ENCODE measurements at places on chromosomes 5 and 9.

GRCh38 chr5:99747342-99747741, 787.8 kb upstream of the FAM174A start:
- no peak for DNase-seq

DNA sequence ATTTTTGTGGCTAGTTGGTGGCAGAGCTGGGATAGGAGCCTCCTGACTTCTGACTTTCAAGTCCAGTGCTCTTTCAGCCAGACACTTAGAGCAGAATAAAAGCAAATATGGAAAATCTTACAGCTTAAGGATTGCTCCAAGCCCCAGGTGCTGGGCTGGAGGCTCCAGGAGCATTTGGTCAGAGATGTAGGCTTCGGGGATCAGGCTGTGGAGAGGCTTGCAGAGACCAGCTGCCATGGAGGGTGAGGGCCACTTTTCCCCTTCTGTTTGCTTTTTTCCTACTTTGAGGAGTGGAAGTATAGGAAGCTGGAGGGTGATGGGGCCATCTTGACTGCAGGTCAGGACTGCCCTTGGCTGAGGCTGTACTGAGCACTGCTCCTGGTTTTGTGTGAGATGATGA, 58.9 kb downstream of the RGS3 start:
- no peak for DNase-seq

- DNase-seq: no peak
Measured at GRCh38 chr5:57494104-57495098, 11.8 kb upstream of the ACTBL2 start.

- DNase-seq: no peak
Measured at GRCh38 chr5:89662499-89662898, 747.1 kb downstream of the CETN3 start.

- no peak for DNase-seq
Measured at GRCh38 chr5:156459812-156460385, 132.9 kb downstream of the SGCD start.

- DNase-seq: no peak
Measured at GRCh38 chr9:91800473-91801030, 149.5 kb downstream of the ROR2 start.

- DNase-seq: no peak
Measured at GRCh38 chr5:157568720-157569119, 6.9 kb downstream of the ADAM19 start.

DNA sequence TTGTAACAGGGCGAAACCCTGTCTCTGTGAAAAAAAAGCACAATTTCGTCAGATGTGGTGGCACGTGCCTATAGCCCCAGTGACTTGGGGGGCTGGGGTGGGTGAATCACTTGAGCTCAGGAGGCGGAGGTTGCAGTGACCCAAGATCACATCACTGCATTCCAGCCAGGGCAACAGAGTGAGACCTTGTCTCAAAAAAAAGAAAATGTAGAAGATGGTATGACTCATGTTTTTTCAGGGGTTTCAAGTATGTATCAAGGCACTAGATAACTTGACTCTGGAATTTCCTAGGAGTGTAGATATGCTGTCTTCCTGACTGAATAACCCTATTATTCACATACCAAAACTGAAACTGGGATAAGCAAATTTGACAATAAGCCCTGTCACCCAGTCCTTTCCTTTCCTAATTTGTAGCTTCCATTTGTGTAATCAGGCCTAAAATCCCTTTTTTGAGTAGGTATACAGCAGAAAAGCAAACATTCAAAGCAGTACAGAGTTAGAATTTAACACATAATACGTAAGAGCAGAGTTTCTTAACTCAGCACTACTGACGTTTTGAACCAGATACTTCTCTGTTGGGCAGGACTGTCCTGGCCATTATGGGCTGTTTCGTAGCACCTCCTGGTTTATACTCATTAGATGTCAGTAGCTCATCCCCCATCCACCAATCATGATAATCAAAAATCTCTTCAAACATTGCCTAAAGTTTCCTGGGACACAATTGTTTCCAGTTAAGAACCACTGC, 17.3 kb upstream of the ANKRD18B start:
- no peak for DNase-seq

DNA sequence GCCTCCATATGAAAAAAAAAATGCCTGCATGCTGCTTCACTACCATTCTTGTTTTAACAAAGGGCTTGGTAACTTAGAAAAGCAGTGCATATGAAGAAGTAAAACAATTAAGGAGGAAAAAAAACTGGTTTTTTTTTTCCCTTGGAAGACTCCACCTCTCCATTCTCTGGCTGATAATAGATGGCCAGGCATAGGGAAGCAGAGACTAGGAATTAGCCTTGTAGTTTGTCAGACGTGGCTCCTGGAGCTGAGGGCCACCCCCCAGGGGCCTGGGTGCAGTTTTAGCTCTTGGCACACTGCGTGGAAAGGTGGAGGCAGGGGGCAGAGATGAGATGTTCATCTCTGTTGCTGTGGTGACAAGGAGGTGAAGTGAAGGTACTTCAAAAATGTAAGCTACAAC, 42.7 kb downstream of the WDR36 start:
- no peak for DNase-seq

- DNase-seq: no peak
Measured at GRCh38 chr9:126131066-126132010, 195.3 kb upstream of the MVB12B start.

DNA sequence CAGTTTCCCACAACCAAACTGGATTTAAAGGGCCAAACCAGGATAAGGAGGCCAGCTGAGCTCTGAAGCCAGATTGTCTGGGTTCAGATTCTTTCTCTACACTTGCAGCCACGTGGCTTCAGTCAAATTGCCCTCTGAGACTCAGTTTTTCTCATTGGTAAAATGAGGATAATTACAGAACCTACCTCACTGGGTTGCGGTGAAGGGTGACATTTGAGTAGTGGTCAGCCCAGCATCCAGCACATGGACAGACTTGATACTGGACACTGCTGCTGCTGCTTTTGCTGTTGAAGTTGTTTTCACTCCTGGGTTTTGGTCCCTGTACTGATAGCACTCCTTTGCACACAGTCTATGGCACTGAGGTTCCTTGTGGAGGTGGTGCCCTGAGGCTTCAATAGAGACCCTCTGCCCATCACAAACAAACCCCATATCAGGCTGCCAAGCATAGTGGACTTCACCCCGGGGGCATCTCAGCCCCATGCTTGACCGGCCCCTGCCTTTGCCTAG, 25.7 kb upstream of the CDKN2AIPNL start:
- DNase-seq: no peak

GRCh38 chr5:135269199-135269598, 129.8 kb downstream of the MACROH2A1 start:
- DNase-seq: no peak

DNA sequence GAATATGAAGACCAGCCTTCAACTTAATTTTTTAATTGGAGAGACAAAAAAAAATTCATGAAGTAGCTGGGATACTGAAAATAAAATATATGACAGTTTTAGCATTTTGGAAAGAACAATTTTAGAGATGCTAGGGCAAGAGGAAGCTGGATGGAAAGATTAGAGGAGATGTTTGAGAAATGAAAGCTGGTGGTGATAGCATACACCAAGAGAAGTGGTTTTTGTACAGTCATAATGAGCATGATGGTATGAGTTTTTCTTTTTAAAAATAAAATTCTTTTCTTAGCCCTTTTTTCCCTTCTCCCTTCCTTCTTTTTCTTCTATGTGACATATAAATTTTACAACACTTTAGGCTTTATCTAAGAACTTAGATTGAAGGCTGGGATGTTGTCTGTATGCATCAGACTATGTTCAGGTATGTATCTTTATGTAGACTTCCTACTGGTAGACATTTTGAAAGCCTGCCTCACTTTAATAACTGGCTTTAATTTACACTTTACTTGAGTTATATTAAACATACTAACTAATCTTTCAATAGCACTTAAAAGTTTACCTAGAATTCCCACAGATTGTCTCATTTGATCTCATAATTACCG, 522.5 kb downstream of the TLE4 start:
- DNase-seq: no peak

- no peak for DNase-seq
Measured at GRCh38 chr5:17174965-17175364, 42.5 kb upstream of the BASP1 start.

GRCh38 chr9:97857606-97858392, 4.8 kb downstream of the FOXE1 start:
- DNase-seq: no peak

DNA sequence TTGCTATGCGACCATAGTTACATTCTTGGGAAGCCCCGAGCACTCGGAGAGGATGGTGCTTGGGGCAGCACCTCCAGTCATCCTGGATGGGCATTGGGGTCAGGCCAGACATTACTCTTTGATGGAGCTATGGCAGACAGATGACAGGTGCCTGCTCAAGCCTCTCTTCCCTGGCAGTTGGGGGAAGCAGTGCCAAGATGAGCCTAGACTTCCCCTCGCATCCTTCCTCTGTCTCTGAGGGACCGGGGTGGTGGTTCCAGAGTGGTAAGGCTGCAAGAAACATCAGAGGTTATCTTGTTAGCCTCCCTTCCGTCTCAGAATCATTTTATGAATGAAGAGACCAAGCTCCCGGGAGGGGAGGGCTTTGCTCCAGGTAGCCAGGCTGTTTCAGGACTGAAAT, 2.8 kb upstream of the HMCN2 start:
- DNase-seq: no peak

GRCh38 chr5:153496835-153497234, 6.4 kb downstream of the GRIA1 start:
- DNase-seq: no peak

DNA sequence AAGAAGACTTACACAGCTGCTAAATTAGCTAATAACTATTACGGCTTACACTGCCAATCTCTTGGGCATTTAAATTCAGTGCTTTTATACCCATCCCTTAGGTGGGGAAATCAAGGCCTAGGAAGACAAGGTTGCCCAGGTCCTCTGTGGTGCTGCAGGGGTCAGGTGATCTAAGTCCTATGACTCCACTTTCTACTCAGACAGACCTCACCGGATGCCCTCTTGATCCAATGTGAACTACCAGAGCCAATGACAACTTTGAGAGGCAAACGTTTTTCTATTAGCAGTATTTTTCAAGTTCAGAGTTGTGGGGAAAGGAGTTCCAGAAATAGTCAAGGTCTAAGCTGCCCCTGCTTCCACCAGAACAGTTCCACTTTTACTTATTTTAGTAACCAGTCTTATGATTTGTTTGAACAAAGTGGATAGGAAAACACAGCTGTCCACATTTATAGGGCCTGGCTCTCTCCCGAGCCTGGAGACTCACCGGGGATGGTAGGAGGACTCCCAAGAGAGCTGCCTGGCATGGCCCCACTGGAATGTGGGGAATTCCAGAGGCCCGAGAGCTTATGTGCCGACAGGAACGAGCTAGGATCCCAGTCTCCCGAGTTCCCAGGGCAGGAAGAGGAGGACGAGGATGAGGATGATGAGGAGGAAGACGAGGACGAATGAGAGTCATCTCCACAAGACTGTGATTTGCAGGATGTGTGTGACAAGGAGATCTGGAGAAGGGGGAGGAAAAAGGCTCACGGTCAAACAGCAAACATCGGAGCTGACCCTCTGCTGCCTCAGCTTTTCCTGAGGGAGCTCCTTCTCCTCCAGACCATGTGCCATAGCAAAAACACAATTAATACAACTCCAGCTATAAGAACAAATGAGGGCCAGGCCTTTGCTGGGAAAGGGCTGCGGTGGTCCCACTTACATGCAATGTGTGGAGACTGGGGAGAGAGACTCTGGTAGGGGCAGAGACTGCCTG, 16.7 kb downstream of the FAM193B start:
- DNase-seq: no peak

DNA sequence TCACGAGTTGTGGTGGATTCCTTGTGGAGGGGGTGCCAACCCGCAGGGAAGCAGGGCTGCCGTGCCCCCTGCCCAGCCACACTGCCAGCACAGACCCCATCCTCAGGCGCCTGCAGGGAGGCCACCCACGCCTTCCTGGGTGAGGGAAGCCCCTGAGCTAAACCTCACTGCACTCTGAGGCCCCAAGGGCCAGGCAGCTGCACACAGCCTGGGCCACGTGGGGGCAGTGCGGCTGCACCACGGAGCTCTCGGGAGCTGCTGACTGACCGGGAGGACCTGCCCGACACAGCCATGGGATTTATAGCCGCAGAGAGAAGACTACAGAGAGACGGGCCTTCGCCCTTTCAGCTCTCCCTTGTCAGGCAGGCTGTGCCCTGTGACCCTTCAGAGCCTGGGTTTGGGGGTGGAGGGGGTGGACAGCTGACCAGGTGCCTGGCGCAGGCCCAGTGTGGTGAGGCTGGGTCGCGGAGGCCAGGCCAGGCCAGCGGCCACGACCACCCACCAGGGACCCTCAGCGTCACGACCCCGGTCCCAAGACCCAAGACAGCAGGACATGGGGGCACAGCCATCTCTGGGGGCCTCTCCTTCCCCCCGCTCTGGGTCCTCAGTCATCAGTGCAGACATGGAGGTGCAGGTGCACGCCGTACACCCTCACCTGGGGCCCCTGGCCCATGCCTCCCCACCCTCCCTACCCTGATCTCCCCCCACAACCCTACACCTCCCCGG, 4.3 kb upstream of the AHRR start:
- DNase-seq: peak; percentile 63

GRCh38 chr5:56172241-56172640, 60.9 kb downstream of the ANKRD55 start:
- no peak for DNase-seq

- no peak for DNase-seq
Measured at GRCh38 chr9:97397220-97397619, 14.7 kb upstream of the TDRD7 start.

DNA sequence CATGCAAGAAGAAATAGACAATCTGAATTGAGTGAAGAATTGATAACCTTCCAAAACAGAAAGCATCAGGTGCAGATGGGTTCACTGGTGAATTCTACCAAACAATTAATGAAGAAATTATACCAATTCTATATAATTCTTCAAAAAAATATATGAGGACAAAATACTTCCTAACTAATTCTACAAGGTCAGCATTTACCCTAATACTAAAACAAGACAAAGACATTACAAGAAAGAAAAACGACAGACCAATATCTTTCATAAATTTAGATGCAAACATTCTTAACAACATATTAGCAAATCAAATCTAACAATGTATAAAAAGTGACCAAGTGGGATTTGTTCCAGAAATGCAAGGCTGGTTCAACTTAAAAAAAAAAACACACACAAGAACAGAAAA, 183.9 kb downstream of the BARX1 start:
- DNase-seq: no peak

DNA sequence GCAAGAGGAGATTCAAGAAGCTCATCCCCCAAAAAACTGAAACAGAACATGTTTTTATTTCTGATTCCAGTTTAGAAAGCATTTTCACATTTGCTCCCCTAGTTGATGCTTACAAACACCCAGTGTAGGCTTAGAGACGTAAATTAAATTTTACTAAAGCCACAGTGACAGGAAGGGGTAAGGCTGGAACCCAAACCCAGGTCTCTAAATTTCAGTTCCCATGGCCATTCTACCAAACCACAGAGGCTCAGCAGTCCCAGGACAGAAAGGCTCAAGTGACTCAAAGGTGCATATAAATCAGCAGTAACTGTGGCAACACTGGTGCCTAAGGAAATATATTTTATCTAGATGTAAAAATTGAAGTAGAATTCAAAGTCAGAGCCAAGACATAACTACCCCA, 128.7 kb downstream of the CEP120 start:
- DNase-seq: no peak

Measured in progenitor cell of endocrine pancreas (in vitro differentiated cells).